ENCODE measurements at places on chromosomes 16 and 17. TPM values are rescaled to one million over a fixed set of nuclear protein-coding genes. Genes with fewer than 3 reads are reported as not detected.

- no peak overlapping the region for H3K27ac ChIP-seq
- peaks cover 9% of the 10 kb centered on the region for H3K4me1 ChIP-seq
- no peaks in the 10 kb centered on the region for H3K36me3 ChIP-seq
- no peaks in the 10 kb centered on the region for H3K27me3 ChIP-seq
- no peak for DNase-seq
Measured at GRCh38 chr16:12186774-12187335, 210.3 kb downstream of the SNX29 start.

DNA sequence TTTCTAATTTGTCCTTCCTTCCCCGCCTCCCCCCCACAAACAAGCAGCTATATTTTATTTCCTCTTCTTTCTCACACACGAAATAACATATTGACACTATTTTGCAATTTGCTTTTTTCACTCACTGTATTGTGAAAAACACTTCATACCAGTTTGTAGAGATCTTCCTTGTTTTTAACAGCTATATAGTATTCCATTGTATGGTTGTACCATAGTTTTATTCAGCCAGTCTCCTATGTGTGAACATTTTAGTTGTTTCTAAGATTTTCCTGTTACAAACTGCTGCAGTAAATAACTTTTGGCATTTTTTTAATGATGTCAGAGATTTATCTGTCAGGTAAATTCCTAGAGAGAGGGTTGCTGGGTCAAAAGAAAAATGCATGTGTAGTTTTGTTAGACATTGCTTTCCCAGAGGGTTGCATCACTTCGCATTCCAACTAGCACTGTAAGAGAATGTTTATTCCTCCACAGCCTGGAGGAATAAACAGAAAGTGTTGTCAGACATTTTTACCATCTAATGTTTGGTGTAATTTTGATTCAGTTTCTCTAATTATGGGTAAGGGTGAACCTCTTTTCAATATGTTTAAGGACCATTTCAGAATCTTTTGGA lies 101.2 kb downstream of the MRTFB start:
- H3K36me3 ChIP-seq: peaks cover 19% of the 10 kb centered on the region
- no peak for DNase-seq
- H3K27ac ChIP-seq: no peak overlapping the region
- no peak overlapping the region for H3K4me3 ChIP-seq
- H3K4me1 ChIP-seq: peaks cover 13% of the 10 kb centered on the region

- peaks cover 8% of the 10 kb centered on the region for H3K36me3 ChIP-seq
- no peak overlapping the region for H3K4me3 ChIP-seq
- DNase-seq: no peak
- no peak overlapping the region for H3K27ac ChIP-seq
Measured at GRCh38 chr17:3693141-3693540, 2.8 kb downstream of the P2RX5 start.

- no peak overlapping the region for H3K4me3 ChIP-seq
- H3K36me3 ChIP-seq: peaks cover 7% of the 10 kb centered on the region
- H3K27ac ChIP-seq: no peak overlapping the region
- no peaks in the 10 kb centered on the region for H3K4me1 ChIP-seq
- no peaks in the 10 kb centered on the region for H3K27me3 ChIP-seq
Measured at GRCh38 chr17:2412561-2413021, 11.7 kb upstream of the MNT start.

- no peak for DNase-seq
- peaks cover 12% of the 10 kb centered on the region for H3K36me3 ChIP-seq
- H3K27ac ChIP-seq: no peak overlapping the region
- no peak overlapping the region for H3K4me3 ChIP-seq
Measured at GRCh38 chr16:78925083-78925767, 675.3 kb downstream of the MAF start.

DNA sequence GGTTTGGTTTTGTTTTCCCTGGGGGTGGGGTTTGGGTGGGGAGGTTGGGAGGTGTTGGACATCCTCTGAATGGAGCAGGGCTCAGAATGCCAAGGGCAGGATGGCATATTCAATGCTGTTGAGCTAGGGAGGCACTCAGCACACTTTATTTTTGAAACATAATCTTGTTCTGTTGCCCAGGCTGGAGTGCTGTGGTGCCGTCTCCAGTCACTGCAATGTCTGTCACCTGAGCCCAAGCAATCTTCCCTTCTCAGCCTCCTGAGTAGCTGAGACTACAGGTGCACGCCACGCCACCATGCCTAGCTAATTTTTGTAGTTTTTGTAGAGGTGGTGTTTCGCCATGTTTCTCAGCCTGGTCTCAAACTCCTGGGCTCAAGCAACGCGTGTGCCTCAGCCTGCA lies 186.1 kb downstream of the RPTOR start:
- H3K27ac ChIP-seq: peak overlapping the region; percentile 89
- no peak for DNase-seq
- no peaks in the 10 kb centered on the region for H3K27me3 ChIP-seq
- peak overlapping the region; percentile 57 for H3K4me3 ChIP-seq
- H3K36me3 ChIP-seq: peaks cover 34% of the 10 kb centered on the region

- peaks cover 12% of the 10 kb centered on the region for H3K36me3 ChIP-seq
- H3K4me1 ChIP-seq: peaks cover 61% of the 10 kb centered on the region
- H3K4me3 ChIP-seq: peak overlapping the region; percentile 82
- peak overlapping the region; percentile 99 for H3K27ac ChIP-seq
Measured at GRCh38 chr17:35540589-35541404, 3.3 kb upstream of the SLFN12L start.

- H3K4me3 ChIP-seq: no peak overlapping the region
- no peak overlapping the region for H3K27ac ChIP-seq
- peaks cover 6% of the 10 kb centered on the region for H3K27me3 ChIP-seq
- no peak for DNase-seq
- no peaks in the 10 kb centered on the region for H3K4me1 ChIP-seq
Measured at GRCh38 chr17:19570544-19571062, 36.9 kb downstream of the SLC47A1 start.

DNA sequence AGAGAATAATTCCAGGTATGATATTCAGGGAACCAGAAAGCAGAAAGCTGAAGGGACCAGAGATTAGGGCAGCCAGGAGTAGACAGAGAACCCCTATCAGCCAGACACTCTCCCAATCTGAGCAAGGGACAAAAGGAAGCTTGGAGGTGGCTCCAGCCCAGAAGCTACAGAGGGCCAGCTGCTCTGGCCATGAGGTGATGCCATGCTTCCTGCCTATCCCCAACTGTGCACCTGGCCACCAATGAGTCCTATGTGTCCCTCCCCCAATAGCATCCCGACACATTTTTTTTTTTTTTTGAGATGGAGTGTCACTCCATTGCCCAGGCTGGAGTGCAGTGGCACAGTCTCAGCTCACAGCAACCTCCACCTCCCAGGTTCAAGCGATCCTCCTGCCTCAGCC lies 30.0 kb downstream of the NSMCE1 start:
- peak overlapping the region; percentile 99 for H3K27ac ChIP-seq
- H3K4me3 ChIP-seq: peak overlapping the region; percentile 67
- DNase-seq: no peak
- H3K36me3 ChIP-seq: peaks cover 44% of the 10 kb centered on the region

GRCh38 chr16:82945420-82946101 lies 318.8 kb downstream of the CDH13 start:
- peaks cover 5% of the 10 kb centered on the region for H3K4me1 ChIP-seq
- DNase-seq: no peak
- H3K27me3 ChIP-seq: no peaks in the 10 kb centered on the region
- no peak overlapping the region for H3K27ac ChIP-seq

- peak overlapping the region; percentile 84 for H3K4me3 ChIP-seq
- DNase-seq: no peak
- peaks cover 22% of the 10 kb centered on the region for H3K4me1 ChIP-seq
- no peaks in the 10 kb centered on the region for H3K27me3 ChIP-seq
- H3K36me3 ChIP-seq: peaks cover 12% of the 10 kb centered on the region
Measured at GRCh38 chr17:28370744-28371103, 617 bp upstream of the VTN start.

DNA sequence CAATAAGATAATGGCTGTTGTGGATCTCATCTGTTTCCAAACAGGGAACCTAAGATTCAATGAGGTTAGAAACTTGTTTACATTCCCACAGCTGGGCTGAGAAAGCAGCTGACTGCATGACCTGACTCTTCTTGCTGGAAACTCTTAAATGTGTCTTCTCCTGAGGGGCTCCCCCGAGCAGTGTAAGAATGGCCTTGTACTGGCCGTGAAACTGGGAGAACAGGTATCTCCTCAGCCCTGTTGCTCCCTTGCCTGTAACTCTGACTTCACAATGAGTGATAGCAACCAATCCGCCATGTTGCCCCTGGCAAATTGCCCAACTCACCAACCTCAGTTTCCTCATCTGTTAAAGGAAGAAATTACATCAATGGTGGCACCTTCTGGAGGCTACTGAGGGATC lies 59.1 kb upstream of the CCL2 start:
- no peak overlapping the region for H3K4me3 ChIP-seq
- peaks cover 5% of the 10 kb centered on the region for H3K4me1 ChIP-seq
- H3K27me3 ChIP-seq: peaks cover 37% of the 10 kb centered on the region
- H3K36me3 ChIP-seq: no peaks in the 10 kb centered on the region
- no peak for DNase-seq

DNA sequence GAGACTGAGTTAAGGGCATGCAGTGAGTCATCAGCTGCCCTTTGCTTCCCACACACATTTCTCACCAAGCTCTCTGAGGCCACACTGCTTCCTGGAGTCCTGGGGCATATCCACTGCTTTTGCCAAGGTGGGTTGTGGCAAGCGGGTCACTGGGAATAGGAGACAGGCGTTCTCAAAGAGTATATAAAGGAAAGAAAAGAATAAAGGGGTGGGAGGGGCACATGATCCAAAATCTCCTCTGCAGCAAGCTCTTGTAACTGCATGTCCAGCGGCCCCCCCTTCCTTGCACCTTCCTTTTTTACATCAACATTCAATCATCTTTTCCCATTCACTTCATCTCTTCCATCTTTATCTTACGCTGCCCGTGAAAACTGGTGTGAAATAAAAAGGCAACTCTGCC lies 259.1 kb upstream of the RPL38 start:
- H3K27me3 ChIP-seq: peaks cover 9% of the 10 kb centered on the region
- no peaks in the 10 kb centered on the region for H3K36me3 ChIP-seq
- H3K27ac ChIP-seq: no peak overlapping the region
- H3K4me1 ChIP-seq: no peaks in the 10 kb centered on the region
- H3K4me3 ChIP-seq: no peak overlapping the region

DNA sequence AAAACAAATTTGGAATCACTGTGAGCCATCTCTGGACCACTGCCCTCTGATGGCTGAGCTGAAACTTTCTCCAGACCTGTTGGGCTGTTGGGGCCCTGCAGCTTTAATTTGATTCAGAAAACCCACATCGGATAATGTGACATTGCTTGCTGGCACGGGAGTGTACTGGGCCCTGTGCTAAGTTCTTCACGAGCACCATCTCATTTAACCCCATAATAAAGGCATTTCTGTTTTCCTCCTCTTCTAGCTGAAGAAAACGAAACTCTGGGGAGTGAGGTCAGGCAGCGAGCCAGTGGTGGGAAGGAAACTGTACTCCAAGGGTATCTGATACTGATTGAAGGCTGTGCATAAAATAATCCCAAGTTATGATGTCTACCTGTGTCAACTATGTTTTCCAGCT lies 34.5 kb upstream of the TNRC6A start:
- no peak overlapping the region for H3K4me3 ChIP-seq
- H3K27me3 ChIP-seq: peaks cover 6% of the 10 kb centered on the region
- no peaks in the 10 kb centered on the region for H3K36me3 ChIP-seq
- DNase-seq: no peak

The SGCA gene
- total RNA-seq: not detected

The KIF19 gene
- not detected for total RNA-seq

The NME4 gene
- total RNA-seq: 17.3 TPM

The HSF5 gene
- total RNA-seq: 4.2 TPM

Data from activated naive CD8-positive, alpha-beta T cell treated with anti-CD3 and anti-CD28 coated beads for 36 hours (primary cell).